ENCODE measurements at places on chromosomes 11 and 22.

DNA sequence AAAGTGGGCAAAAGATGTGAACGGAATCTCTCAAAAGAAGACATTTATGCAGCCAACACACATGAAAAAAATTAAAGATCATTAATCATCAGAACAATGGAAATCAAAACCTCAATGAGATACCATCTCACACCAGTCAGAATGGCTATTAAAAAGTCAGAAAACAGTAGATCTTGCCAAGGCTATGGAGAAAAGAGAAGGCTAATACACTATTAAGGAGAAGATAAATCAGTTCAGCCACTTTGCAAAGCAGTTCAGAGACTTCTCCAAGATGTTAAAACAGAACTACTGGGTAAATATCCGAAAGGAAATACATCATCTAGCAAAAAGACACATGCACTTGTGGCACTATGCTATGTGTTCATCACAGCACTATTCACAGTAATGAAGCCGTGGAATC is 388.2 kb upstream of the LUZP2 start:
- DNase-seq: no peak

DNA sequence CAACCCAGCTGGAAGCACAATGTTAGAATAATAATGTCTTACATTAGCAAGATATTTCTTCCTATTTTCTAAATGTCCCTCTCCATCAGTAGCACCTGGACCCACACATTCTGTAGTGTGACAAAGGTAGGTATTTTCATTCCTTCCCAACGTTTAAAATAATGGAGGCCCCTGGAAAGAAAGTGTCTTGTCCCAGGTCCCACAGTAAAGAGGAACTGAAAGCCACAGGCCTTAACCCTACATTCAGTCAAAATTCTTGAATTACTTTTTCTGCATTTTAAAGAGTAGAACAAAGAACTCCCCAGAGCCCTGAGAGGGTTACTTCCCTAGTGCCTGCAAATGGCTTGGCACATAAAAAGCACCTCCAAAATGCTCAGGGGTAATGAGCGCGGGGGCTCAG is 26.3 kb downstream of the OPCML start:
- DNase-seq: no peak

DNA sequence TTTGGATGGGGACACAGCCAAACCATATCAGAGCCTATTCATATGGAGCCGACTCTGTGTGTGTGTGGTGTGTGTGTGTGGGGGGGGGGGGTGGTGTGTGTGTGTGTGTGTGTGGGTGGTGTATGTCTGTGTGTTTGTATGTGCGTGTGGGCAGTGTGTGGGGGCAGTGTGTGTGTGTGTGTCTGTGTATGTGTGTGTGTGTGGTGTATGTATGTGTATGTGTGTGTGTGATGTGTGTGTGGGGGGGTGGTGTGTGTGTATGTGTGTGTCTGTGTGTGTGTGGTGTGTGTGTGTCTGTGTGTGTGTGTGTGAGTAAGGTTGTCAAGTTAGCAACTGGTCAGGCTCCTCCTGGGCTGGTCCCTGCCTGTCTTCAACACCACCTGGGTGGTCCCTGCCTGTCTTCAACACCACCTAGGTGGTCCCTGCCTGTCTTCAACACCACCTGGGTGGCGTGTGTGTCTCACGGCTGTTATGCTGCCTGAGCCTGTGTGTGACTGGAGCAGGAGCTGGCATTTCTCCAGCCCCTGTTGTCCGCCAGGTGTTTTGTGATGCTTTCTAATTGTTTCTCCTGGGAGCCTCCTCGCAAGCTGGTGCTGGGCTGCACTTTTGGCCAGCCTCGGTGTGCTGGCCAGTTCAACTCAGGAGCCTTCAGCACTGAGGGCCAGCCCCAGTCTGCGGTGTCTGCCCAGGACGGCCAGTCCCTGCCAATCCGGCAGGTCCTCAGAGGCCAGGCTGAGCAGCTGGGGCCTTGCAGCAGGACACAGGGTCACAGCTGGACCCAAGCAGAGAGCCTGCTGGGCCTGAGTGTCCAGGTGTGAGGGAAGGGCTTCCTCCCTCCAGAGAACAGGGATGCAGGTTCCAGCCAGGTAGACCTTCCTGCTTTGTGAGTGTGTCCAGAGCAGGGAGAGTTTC is 21.5 kb upstream of the PVALB start:
- DNase-seq: no peak

DNA sequence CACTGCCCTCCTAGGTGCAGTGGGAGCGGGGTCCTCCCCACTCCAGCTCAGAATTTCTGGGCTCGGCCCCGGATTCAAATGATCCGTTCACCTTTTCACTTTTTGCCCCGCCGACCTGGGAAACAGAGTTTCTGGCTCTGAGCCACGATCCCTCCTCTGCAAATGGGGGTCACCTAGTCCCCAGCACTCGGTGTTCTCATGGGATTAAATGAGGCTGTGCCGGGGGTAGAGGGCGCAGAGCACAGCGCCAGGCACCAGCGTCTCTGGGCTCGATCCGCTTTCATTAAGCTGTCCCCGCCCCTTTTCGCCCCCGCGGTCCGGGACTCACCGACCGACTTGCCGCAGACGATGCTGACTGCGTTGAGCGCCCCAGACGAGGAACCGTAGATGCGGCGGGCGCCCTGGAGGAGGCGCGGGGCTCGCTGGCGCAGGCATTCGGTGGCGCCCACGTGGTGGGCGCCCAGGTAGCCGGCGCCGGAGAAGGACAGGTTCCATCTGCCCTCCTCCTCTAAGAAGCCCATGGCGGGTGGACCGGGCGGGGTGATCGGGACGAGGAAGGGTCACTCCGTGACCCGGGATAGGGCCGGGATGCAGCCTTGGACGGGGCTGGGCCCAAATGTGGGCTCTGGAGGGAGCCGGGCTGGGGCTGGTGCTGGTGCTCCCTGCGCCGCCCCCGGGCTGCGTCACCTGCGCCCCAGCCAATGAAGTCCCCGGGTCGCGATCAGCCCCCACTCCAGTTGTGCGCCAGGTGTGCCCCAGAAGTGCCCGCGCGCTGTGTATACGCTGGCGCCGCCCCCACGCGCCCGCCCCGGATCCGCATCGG is at the start of gene PNPLA5:
Gene PNPLA5 (minus strand): TSS at position 654 of the 823 bp plus-strand sequence. CDS start 133 bp downstream, at position 521.
- no peak for DNase-seq

GRCh38 chr11:34128824-34129223 is 23.4 kb downstream of the NAT10 start:
- DNase-seq: no peak

- DNase-seq: no peak
These were observed 89.2 kb downstream of the PLEKHA7 start for GRCh38 chr11:16924826-16925560.

DNA sequence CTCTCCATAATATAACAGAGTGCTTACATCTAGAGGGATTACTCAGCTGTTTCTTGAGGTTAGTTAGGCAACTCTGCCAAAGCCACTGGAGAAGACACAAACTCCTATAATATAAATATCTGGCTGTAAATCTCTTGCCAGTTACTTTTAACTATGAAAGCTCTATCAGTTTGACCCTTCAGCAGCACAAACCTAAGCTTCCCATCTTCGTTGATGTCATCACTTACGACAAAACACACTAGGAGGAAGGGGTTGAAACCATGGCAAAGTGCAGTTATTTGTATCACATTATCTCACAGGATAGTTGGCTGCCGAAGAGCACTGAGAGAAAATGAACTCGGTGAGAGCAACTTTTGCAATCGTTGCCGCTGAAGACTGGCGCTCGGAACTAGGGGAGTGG is 922.1 kb downstream of the OPCML start:
- no peak for DNase-seq

- DNase-seq: no peak
These were observed 73.1 kb upstream of the GDPD4 start for GRCh38 chr11:77374611-77375031.

DNA sequence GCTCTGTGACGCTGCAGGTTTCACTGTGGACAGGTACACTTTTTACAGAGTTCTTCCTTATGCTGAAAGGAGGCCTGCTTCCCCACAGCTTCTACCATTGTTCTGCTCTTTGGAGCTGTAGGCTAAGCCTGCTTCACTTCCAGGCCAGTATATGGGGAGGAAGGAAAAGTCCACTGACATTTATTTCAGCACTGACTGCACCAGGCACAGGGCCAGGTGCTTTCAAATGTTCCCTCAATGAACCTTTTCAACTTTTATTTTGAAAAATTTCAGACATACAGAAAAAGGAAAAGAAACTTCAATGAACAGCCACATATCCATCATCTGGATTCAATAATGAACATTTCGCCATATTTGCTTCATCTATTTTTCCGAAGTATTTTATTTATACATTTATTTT is 22.0 kb downstream of the POU2F3 start:
- DNase-seq: no peak

GRCh38 chr11:3159296-3160190 is 5.6 kb downstream of the OSBPL5 start:
- DNase-seq: no peak

GRCh38 chr22:27323661-27324060 is 477.9 kb downstream of the MN1 start:
- DNase-seq: no peak

DNA sequence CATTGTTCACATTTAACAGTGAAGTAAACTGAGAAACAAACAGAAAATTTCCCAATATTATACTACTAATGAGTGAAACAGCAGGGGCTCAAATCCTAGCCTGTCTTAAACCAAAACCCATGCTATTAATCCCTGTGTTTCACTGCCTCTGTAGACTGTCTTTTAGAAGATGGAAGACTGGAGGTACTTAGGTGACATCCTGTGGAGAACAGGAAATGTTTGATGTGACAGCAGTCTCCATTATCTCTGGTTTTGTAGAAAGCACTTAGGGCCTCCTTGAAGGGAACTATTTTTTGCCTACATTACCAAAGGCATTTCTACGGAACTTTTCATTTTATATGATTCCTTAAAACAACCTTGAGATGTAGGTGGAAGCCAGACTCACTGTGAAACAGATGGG is 288.1 kb upstream of the SORL1-AS1 start:
- no peak for DNase-seq

DNA sequence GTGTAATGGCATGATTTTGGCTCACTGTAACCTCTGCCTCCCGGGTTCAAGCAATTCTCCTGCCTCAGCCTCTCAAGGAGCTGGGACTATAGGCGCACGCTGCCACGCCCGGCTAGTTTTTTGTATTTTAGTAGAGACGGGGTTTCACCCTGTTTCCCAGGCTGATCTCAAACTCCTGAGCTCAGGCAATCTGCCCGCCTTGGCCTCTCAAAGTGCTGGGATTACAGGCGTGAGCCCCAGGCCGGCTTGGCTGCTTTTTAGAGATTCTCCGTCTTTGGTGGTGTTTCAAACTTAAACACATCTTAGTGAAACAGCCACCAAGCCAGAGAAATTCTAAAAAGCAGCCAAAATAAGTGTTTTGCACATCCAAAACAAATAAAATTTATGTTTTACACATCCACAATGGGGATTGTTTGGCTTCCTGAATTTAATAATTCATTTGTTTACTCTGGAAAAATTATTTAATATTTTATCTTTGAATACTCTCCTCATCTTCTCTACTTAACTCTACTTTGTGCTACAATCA is 18.4 kb downstream of the BCL2L13 start:
- no peak for DNase-seq

DNA sequence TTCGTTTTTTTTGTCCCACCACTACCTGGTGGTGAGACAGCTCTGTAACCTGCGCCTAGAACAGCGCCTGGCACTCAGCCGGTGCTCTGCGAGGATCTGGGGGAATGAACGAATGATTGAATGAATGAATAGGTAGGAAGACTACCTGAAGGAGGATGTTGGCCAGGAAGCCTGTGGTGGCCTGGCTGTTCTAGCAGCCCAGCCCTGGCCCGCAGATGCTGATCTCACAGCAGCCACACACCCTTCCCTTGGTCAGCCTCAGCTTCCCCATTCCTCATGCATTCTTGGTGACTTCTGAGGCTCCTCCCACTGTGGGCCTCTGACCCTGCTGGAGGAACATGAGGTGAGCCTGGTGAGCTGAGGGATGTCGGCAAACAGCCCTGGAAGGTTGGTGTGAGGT is 3.7 kb downstream of the TRPM5 start:
- DNase-seq: no peak

Measured in effector CD4-positive, alpha-beta T cell (primary cell).